Activated CD4-positive, alpha-beta memory T cell treated with anti-CD3 and anti-CD28 coated beads, Interleukin-2, amount 10 ng/mL, durations not matched to agents 7 days and 5 days (primary cell): ENCODE measurements at places on chromosomes 4 and X.

- no peaks in the 10 kb centered on the region for H3K4me1 ChIP-seq
- H3K27me3 ChIP-seq = peaks cover 4% of the 10 kb centered on the region
- no peak for DNase-seq
- no peak overlapping the region for H3K4me3 ChIP-seq
- H3K27ac ChIP-seq = no peak overlapping the region
- no peaks in the 10 kb centered on the region for H3K36me3 ChIP-seq
Measured at GRCh38 chr4:613126-613525, 12.2 kb upstream of the PDE6B start.

GRCh38 chr4:24279469-24279868 lies 304.9 kb downstream of the DHX15 start:
- H3K4me3 ChIP-seq = no peak overlapping the region
- no peak for DNase-seq
- no peaks in the 10 kb centered on the region for H3K36me3 ChIP-seq
- no peak overlapping the region for H3K27ac ChIP-seq
- H3K27me3 ChIP-seq = no peaks in the 10 kb centered on the region

DNA sequence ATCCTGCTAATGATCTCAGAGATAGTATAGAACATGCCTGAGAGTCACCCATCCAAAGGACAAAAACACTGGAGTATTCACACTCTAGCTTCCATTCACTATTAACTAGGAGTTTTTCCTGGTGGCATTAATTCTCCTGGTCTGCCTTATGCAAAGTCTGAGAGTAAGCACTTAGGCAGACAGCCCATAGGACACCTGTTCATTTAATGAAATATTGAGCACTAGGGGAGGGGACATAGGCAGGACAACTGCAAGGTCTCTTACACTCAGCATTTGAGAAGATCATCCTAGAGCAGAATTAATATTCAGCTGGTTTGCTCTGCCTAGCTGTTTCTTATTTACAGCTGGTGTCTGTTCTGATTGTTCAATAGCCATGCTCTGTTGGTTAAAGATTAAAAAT lies 508.5 kb downstream of the CENPC start:
- no peak overlapping the region for H3K4me3 ChIP-seq
- no peak overlapping the region for H3K27ac ChIP-seq
- H3K27me3 ChIP-seq = no peaks in the 10 kb centered on the region

DNA sequence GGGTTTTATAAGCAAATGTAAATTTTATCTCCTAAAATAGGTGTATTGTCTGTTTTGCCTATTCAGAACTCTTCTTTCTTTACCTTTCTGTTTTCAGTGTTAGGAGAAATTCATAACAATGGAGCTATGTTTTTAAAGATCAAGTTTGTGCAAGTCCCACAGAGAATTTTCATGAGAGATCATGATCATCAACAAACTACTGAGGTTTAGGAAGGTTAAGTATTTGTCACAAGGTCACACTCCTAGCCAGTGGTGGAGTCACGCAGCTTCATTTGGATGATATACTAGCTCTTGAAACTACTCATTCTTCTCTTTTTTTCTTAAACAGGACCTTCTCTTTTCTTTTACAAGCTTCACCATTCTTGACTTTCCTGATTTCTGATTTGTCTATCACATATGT lies 892.6 kb upstream of the FRG1 start:
- H3K4me3 ChIP-seq = no peak overlapping the region
- DNase-seq = no peak
- no peak overlapping the region for H3K27ac ChIP-seq
- H3K4me1 ChIP-seq = no peaks in the 10 kb centered on the region
- H3K36me3 ChIP-seq = no peaks in the 10 kb centered on the region
- H3K27me3 ChIP-seq = no peaks in the 10 kb centered on the region

- H3K27ac ChIP-seq = no peak overlapping the region
- H3K27me3 ChIP-seq = no peaks in the 10 kb centered on the region
- H3K36me3 ChIP-seq = no peaks in the 10 kb centered on the region
- no peak for DNase-seq
- H3K4me3 ChIP-seq = no peak overlapping the region
Measured at GRCh38 chr4:136246876-136247275, 1285.4 kb downstream of the PCDH18 start.

GRCh38 chr4:138045036-138045435 lies 197.1 kb downstream of the SLC7A11 start:
- H3K27ac ChIP-seq = no peak overlapping the region
- no peak overlapping the region for H3K4me3 ChIP-seq
- no peak for DNase-seq
- H3K27me3 ChIP-seq = no peaks in the 10 kb centered on the region
- H3K4me1 ChIP-seq = no peaks in the 10 kb centered on the region
- no peaks in the 10 kb centered on the region for H3K36me3 ChIP-seq

- no peaks in the 10 kb centered on the region for H3K27me3 ChIP-seq
- no peak overlapping the region for H3K27ac ChIP-seq
- H3K4me3 ChIP-seq = no peak overlapping the region
- H3K36me3 ChIP-seq = peaks cover 2% of the 10 kb centered on the region
- DNase-seq = no peak
- H3K4me1 ChIP-seq = peaks cover 10% of the 10 kb centered on the region
Measured at GRCh38 chrX:45697591-45697990, 496.9 kb upstream of the DIPK2B start.

- H3K27ac ChIP-seq = no peak overlapping the region
- peaks cover 20% of the 10 kb centered on the region for H3K4me1 ChIP-seq
- DNase-seq = peak; percentile 3
- H3K27me3 ChIP-seq = no peaks in the 10 kb centered on the region
Measured at GRCh38 chr4:6969826-6970800, 60.5 kb downstream of the TBC1D14 start.

DNA sequence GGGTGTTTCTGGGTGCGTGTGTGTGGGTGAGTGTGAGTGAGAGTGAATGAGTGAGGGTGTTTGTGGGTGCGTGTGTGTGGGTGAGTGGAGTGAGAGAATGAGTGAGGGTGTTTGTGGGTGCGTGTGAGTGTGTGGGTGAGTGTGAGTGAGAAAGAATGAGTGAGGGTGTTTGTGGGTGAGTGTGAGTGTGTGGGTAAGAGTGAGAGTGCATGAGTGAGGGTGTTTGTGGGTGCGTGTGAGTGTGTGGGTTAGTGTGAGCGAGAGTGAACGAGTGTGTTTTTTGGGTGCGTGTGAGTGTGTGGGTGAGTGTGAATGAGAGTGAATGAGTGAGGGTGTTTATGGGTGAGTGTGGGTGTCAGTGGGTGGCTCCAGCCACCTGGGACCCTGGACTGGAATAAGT lies 1676.1 kb upstream of the TENM3 start:
- H3K27me3 ChIP-seq = no peaks in the 10 kb centered on the region
- no peak for DNase-seq
- H3K4me1 ChIP-seq = no peaks in the 10 kb centered on the region
- H3K36me3 ChIP-seq = no peaks in the 10 kb centered on the region
- H3K27ac ChIP-seq = no peak overlapping the region

DNA sequence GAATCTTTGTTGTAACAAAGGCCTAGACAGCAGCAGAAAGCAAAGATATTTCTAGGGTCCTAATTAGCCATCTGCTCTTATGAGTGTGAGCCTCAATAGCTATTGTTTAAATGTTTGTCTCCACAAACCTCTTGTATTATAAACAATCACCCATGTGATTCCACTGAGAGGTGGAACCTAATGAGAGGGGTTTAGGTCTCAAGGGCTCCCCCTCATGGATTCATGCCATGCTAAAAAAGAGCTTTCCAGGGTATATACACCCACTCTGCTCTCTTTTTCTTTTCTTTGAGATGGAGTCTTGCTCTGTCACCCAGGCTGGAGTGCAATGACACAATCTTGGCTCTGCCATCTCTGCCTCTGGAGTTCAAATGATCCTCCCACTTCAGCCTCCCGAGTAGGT lies 42.1 kb downstream of the TRIM61 start:
- H3K27me3 ChIP-seq = peaks cover 1% of the 10 kb centered on the region
- H3K4me1 ChIP-seq = no peaks in the 10 kb centered on the region
- no peak overlapping the region for H3K4me3 ChIP-seq
- no peak for DNase-seq
- no peak overlapping the region for H3K27ac ChIP-seq
- no peaks in the 10 kb centered on the region for H3K36me3 ChIP-seq

DNA sequence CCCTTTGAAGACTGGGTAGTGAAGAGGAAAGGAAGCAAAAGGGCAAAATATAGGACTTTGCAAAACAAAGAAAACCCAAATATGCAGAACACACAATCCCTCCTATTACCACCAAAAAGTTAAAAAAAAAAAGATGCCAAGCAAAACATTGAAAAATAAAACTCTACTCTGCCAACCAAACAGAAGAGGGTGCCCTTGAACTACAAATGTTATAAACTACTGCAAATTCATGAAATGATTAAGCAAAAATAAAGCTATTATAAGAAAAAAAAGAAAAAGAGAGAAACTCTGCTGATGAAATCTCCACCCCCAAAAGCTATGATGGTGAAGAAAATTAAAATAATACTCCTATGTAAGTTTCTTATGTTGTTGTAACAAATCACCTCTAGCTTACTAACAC lies 168.5 kb upstream of the STK26 start:
- no peak overlapping the region for H3K27ac ChIP-seq
- no peaks in the 10 kb centered on the region for H3K36me3 ChIP-seq
- H3K4me3 ChIP-seq = no peak overlapping the region

- no peak overlapping the region for H3K27ac ChIP-seq
- H3K36me3 ChIP-seq = no peaks in the 10 kb centered on the region
- no peak for DNase-seq
Measured at GRCh38 chr4:164441109-164441508, 312.8 kb upstream of the SMIM31 start.

DNA sequence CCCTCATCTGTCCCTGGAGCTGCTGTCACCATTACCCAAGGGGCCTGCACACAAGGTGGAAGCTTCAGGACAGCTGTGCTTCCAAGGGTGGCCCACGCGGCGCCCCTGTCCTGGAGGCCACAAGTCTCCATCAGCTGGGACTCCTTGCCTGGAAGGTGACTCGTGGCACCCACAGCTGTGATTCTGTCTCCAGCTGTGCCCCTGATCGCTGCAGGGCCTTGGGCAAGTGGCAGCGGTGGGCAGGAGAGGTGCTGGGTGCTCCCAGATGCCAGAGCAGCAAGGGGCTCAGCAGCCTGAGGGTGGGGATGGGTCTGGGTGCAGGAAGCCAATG lies 9.0 kb upstream of the DUSP9 start:
- no peaks in the 10 kb centered on the region for H3K36me3 ChIP-seq
- no peak overlapping the region for H3K4me3 ChIP-seq
- H3K27ac ChIP-seq = no peak overlapping the region
- DNase-seq = no peak
- peaks cover 7% of the 10 kb centered on the region for H3K4me1 ChIP-seq

DNA sequence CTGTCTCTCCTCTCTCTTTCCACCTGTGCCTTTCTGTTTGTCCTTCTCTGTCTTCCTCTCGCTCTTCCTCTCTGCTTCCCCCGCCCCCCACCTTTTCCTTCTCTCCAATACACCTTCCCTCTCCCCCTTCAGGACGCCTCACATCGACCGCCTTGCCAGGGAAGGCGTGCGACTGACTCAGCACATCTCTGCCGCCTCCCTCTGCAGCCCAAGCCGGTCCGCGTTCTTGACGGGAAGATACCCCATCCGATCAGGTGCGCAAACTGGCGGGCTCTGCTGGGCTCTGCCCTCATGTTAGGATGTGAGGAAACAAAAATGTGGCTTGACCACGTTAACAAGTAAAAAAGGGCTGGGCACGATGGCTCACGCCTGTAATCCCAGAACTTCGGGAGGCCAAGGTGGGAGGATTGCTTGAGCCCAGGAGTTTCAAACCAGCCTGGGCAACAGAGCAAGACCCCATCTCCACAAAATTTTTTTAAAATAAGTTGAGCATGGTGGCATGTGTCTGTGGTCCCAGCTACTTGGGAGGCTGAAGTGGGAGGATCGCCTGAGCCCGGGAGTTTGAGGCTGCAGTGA lies 35.2 kb downstream of the ARSF start:
- no peak overlapping the region for H3K4me3 ChIP-seq
- H3K4me1 ChIP-seq = no peaks in the 10 kb centered on the region
- H3K27ac ChIP-seq = no peak overlapping the region
- H3K36me3 ChIP-seq = no peaks in the 10 kb centered on the region
- DNase-seq = no peak

DNA sequence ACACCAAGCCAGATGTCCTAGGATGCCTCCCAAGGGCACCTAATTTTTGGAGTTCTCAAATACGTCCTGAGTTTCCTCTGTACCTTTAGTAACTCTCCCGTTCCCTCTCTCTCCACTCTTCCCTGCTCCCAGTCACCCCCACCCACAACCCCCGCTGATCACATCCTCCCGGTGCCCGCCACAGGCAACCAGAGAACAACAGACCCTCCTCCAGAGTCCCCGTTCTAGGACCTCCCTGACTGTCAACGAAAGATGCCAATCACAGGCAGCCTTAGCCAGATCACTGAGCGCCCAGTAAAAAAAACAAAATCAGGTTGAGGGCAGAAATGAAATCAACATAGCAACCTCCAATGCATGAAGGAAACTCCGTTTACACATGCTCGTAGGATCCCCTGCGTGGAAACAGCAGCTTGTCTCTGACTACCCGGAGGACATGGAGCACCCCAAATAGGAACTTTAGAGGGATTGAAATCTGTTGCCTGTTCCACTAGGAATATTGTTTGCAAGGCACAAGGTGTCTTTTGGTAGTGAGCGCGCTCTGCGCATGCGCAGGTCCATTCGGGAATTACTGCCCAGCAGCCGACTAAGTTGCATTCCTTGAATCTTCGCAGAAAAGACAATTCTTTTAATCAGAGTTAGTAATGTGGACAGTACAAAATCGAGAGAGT lies at the start of gene GABRB1:
Gene GABRB1, plus strand, starts transcription at position 557 of the 668 bp plus-strand sequence.
- H3K4me3 ChIP-seq = peak within 1 kb of the TSS; percentile 57
- H3K4me1 ChIP-seq = peaks cover 18% of the 10 kb centered on the region
- no peaks in the 10 kb centered on the region for H3K36me3 ChIP-seq
- peak; percentile 22 for DNase-seq
- H3K27ac ChIP-seq = no peak within 1 kb of the TSS

DNA sequence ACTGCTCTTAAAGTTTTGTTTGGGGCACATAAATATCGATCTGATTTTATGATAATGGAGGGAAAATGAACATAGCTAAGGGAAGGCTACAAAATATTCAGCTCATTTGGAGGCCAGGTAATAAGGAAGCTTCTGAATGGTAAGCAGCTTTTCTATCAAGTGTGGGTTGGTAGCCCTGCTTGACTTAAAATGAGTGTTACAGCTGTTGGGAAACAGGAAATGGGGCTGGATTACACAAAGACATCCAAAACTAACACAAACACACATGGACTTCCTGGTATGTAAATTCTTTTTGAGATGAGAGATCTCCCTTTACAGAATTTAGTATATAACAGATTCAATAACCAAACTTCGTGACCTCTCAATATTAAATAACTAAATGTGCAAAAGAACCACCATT lies 58.0 kb downstream of the FGF16 start:
- no peak for DNase-seq
- peaks cover 7% of the 10 kb centered on the region for H3K4me1 ChIP-seq
- peaks cover 17% of the 10 kb centered on the region for H3K36me3 ChIP-seq
- H3K4me3 ChIP-seq = no peak overlapping the region
